ENCODE measurements at places on chromosomes 1 and 21. TPM values are rescaled to one million over a fixed set of nuclear protein-coding genes. Genes with fewer than 3 reads are reported as not detected.
A peak's percentile ranks its signal among the peaks of the same experiment; 100 is the strongest.

Gene HES4
- 15.4 TPM for total RNA-seq

Gene KRTAP13-4
- total RNA-seq = not detected

Gene OR2L5
- not detected for total RNA-seq

Gene OR6N1
- total RNA-seq = not detected

Gene PKP1
- total RNA-seq = 0.14 TPM

Gene CFH
- total RNA-seq = 5.2 TPM

Gene IL19
- total RNA-seq = not detected

GRCh38 chr1:232194424-232194823, 435.5 kb downstream of the SIPA1L2 start:
- no peaks in the 10 kb centered on the region for H3K36me3 ChIP-seq
- H3K4me3 ChIP-seq = no peak overlapping the region
- DNase-seq = no peak

DNA sequence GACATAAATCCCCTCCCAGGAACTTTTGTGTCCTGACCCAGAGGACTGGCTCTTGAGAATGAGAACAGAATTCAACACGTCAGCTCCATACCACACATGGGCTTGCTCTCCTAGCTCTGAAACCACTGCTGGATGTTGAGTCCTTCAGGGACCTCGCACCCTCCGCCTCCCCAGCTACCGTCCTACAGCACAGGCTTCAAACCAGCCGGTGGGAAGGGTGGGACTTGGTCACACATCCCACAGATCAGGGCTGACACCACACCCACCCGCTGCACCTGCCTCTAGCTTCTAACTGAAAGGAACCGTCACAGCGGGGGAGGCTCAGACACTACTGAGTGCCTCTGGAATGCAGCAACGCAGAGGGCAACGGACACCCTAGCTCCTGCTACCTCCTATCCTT, 24.0 kb downstream of the MRAP start:
- H3K36me3 ChIP-seq = peaks cover 5% of the 10 kb centered on the region
- H3K4me1 ChIP-seq = no peaks in the 10 kb centered on the region
- H3K27ac ChIP-seq = no peak overlapping the region
- no peak for DNase-seq
- H3K27me3 ChIP-seq = no peaks in the 10 kb centered on the region

GRCh38 chr1:193747579-193747978, 561.2 kb upstream of the B3GALT2 start:
- H3K27me3 ChIP-seq = no peaks in the 10 kb centered on the region
- DNase-seq = no peak
- H3K4me3 ChIP-seq = no peak overlapping the region
- no peaks in the 10 kb centered on the region for H3K4me1 ChIP-seq
- H3K27ac ChIP-seq = no peak overlapping the region
- H3K36me3 ChIP-seq = no peaks in the 10 kb centered on the region

DNA sequence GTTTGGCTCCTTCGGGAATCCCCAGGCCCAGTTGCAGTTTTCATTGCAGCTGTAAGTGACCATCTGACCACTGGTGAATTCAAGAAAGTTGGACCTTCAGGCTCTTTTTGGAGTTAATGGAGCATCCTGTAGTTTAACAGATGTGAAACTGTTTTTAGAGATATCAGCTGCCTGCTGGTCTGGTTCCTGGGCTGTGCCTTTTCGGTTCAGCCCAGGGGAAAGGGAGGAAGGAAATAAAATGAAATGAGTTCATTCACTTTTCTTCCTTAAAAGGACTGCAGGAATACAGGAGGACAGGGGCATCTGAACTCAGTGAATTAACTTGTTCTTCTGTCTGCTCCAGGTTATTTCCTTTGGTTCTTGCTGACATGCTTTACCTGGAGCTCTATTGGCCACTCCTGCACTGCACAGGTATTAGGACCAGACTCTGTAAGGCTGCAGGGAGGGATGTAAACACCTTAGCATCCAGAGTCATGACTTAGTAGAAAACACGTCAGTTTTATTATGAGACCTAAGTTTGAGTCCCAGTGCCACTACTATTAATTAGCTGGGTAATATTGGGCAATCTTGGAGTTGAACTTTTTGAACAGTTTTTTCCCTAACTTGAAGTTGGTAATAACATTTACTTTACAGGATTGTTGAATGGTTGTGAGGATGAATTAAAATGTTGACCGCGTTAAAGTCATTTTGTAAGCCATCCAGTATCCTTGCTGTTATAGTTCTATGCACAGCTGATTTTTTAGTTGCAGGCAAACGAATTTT, 83.6 kb downstream of the LRRC8D start:
- peaks cover 12% of the 10 kb centered on the region for H3K4me1 ChIP-seq
- H3K4me3 ChIP-seq = no peak overlapping the region
- no peak overlapping the region for H3K27ac ChIP-seq
- no peak for DNase-seq
- no peaks in the 10 kb centered on the region for H3K36me3 ChIP-seq

DNA sequence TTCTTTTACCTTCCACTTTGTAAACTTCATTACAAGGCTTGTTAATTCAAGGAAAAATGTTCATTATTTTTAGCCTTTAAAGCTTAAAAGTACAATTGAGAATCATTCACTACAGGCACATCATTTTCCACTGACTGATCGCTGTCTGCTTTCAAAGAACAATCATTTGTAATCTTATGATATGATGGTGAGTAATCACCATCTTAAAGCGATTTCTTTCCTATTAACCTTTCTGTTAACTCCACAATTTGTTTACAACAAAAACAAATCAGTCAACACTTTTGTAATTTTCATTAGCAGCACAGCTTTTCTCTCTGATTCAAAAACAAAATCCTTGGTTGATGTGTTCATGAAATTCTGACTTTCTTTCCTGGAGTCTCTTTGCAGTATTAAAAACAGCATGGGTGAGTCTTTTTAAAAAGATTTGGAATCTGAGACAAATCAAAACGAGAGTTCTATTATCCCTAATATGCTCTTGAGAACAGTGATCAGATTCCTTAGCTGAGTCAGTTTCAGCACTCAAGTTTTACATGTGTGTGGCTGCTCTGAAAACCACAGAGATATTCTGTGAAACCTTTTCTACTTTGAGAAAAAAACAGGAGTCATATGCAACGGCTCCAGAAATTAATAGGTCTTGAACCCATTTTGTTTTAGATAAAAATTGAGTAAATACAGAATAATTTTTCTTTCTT, 145.8 kb upstream of the TMPRSS15 start:
- H3K27ac ChIP-seq = no peak overlapping the region
- no peak overlapping the region for H3K4me3 ChIP-seq
- DNase-seq = no peak
- H3K27me3 ChIP-seq = no peaks in the 10 kb centered on the region

DNA sequence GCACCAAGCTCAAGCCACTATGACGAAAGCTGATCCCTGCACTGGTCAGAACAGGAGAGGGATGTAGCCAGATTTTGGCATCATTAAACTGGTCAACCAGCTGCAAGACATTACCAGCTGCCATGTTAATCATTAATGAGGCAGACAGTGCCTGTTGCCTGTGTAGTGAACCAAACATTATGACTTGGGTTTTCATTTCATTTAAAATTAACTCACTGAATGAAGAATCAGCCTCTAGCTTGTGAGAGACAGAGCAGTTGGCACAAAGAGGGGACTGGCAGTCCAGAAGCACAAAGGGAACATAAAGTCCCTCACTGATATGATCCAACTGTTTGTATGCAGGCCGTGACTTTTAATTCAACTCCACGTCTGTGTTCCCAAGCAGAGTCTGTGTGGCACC, 318.9 kb downstream of the SEC16B start:
- H3K4me1 ChIP-seq = no peaks in the 10 kb centered on the region
- H3K4me3 ChIP-seq = no peak overlapping the region
- H3K27me3 ChIP-seq = no peaks in the 10 kb centered on the region
- no peaks in the 10 kb centered on the region for H3K36me3 ChIP-seq

DNA sequence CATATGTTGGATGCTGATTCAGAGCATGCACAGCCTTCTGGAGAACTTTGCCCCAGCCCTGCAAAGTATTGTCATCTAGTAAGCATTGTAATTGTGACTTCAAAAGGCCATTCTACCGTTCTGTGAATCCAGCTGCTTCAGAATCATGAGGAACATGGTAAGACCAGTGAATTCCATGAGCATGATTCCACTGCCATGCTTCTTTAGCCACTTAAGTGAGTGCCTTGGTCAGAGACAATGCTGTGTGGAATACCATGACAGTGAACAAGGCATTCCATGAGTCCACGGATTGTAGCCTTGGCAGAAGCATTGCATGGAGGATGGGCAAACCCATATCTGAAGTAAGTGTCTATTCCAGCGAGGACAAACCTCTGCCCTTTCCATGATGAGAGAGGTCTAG, 123.7 kb downstream of the S1PR1 start:
- no peaks in the 10 kb centered on the region for H3K4me1 ChIP-seq
- H3K27me3 ChIP-seq = no peaks in the 10 kb centered on the region
- H3K4me3 ChIP-seq = no peak overlapping the region
- no peak for DNase-seq

GRCh38 chr1:43783096-43783670, 75.8 kb downstream of the ST3GAL3 start:
- H3K27me3 ChIP-seq = no peaks in the 10 kb centered on the region
- no peak overlapping the region for H3K27ac ChIP-seq
- no peak for DNase-seq
- no peak overlapping the region for H3K4me3 ChIP-seq
- H3K36me3 ChIP-seq = no peaks in the 10 kb centered on the region

- H3K27ac ChIP-seq = peak overlapping the region; percentile 90
- DNase-seq = no peak
- H3K36me3 ChIP-seq = no peaks in the 10 kb centered on the region
- H3K4me1 ChIP-seq = peaks cover 48% of the 10 kb centered on the region
- no peak overlapping the region for H3K4me3 ChIP-seq
These were observed 117.1 kb upstream of the IPO9 start for GRCh38 chr1:201711811-201712210.

GRCh38 chr21:39575775-39576174, 37.0 kb upstream of the B3GALT5 start:
- DNase-seq = no peak
- H3K27ac ChIP-seq = no peak overlapping the region
- no peaks in the 10 kb centered on the region for H3K36me3 ChIP-seq
- H3K27me3 ChIP-seq = no peaks in the 10 kb centered on the region
- no peaks in the 10 kb centered on the region for H3K4me1 ChIP-seq
- no peak overlapping the region for H3K4me3 ChIP-seq

DNA sequence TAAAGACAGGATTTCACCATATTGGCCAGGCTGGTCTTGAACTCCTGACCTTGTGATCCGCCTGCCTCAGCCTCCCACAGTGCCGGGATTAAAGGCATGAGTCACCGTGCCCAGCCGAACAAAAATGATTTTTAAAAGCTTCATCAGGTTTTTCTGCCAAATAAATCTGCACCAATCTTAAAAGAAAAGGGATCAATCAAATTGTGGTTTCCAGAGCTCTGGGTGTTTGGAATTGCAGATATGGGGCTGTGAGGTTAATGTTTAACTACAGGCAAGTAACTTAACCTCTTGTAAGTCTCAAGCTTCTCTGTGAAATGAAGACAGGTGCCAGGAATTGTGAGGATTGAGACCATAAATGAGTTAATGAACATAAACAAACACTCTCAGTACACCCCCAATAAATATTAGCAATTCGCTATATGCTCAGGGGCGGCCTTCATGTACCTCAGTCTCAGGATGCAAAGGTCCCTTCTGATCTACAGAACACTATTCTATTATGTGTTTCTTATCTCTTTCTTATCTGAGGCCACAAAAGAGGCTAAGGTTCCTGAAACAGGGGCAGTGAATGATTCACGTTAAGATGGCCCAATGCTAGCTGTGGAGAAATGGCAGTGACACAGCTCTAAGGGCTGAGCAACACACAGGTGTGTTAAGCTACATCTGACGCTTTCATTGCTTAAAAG, 7.1 kb upstream of the GNPAT start:
- peaks cover 5% of the 10 kb centered on the region for H3K4me1 ChIP-seq
- H3K4me3 ChIP-seq = no peak overlapping the region
- DNase-seq = peak; percentile 50
- H3K27me3 ChIP-seq = no peaks in the 10 kb centered on the region

GRCh38 chr21:45366931-45367401, 38.0 kb upstream of the COL18A1 start:
- H3K27ac ChIP-seq = peak overlapping the region; percentile 60
- H3K4me1 ChIP-seq = peaks cover 10% of the 10 kb centered on the region
- peak; percentile 55 for DNase-seq
- no peaks in the 10 kb centered on the region for H3K36me3 ChIP-seq
- no peaks in the 10 kb centered on the region for H3K27me3 ChIP-seq

DNA sequence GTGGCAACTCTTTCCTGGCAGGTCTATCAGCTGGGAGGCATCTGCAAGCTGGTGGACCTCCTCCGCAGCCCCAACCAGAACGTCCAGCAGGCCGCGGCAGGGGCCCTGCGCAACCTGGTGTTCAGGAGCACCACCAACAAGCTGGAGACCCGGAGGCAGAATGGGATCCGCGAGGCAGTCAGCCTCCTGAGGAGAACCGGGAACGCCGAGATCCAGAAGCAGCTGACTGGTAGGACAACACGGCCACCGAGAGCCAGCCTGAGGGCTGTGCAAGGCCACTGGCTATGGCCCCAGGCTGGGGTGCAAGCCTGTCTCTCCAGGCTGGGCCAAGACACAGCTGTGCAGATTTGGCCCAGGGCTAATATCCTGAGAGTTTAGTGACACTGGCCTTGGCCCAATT, 34.2 kb downstream of the PKP1 start:
- no peaks in the 10 kb centered on the region for H3K36me3 ChIP-seq
- no peak overlapping the region for H3K4me3 ChIP-seq
- no peak overlapping the region for H3K27ac ChIP-seq
- H3K4me1 ChIP-seq = no peaks in the 10 kb centered on the region

DNA sequence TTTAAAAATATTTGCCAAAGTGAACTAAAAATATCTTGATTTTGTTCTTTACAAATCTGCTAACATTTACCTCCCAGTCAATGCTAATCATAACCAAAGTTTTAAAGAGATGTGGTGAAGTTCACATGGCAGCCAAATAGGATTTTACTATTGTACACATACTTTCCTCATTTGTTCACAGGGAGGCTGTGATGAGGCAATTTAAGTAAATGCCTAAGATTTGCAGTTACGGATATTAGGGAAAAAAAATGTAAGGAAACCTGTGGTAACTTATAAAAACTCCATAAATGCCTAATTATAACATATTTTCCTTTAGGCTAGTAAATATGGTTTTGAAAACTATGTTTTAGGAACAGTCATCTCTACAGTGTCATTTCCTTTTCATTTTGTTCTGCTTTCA, 32.4 kb downstream of the RGS5 start:
- H3K4me1 ChIP-seq = peaks cover 8% of the 10 kb centered on the region
- no peaks in the 10 kb centered on the region for H3K27me3 ChIP-seq
- H3K36me3 ChIP-seq = no peaks in the 10 kb centered on the region
- no peak for DNase-seq

DNA sequence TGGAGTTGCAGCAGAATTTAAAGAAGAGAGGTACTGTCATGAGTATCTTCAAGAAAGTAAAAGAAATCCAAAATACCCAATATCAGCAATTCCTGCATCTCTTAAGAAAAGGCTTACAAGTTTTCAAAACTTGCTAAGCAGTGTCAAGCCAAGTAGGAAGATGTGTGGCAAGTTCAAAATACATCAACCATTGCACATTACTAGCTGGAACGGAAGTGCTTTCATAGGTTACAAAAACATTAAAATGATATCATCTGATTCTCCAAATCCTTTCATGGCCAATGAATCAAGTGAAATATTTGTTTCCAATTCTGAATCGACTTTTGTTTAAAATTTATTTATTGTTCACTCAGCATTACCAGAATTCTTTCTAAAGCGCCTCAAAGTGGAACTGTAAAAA, 5.7 kb upstream of the ABCA4 start:
- no peak for DNase-seq
- no peaks in the 10 kb centered on the region for H3K27me3 ChIP-seq
- no peak overlapping the region for H3K27ac ChIP-seq
- no peaks in the 10 kb centered on the region for H3K36me3 ChIP-seq
- H3K4me3 ChIP-seq = no peak overlapping the region

- peaks cover 15% of the 10 kb centered on the region for H3K4me1 ChIP-seq
- no peak overlapping the region for H3K4me3 ChIP-seq
- H3K27ac ChIP-seq = peak overlapping the region; percentile 64
These were observed 30.5 kb downstream of the ENO1 start for GRCh38 chr1:8847990-8848389.
